ENCODE measurements at places on chromosomes 3 and 15. TPM values are rescaled to one million over a fixed set of nuclear protein-coding genes. Genes with fewer than 3 reads are reported as not detected.

DNA sequence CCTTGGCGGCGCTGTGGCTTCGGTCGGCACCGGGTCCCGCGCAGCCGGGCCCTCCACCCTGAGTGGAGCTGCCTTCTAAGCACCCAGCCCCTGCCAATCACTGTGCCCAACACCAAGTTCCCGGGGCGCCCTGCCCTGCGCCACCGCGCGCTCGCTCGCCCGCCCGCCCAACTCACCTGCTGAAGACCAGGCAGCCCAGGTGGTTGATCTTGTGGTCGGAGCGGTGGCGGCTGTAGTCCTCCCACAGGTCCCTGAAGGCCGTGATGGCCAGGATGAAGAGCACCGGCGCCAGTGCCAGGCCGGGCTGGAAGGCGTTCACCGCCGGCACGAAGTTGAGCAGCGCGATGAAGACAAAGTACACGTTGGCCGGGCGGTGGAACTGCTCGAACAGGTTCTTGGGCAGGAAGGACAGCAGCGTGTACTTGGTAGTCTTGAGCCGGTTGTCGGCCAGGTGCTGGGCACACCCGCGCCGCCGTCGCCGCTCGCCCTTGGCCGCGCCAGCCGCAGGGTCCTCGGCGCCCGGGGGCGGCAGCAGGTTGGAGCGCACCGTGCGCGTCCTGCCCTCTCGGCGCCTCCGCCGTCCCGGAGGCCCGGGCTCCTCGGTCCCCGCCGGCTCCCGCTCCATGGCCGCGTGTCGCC, 536 bp downstream of the ATP10A start:
- peak overlapping the region; percentile 94 for H3K27ac ChIP-seq
- no peaks in the 10 kb centered on the region for H3K27me3 ChIP-seq
- peak overlapping the region; percentile 97 for H3K4me3 ChIP-seq
- H3K36me3 ChIP-seq: peaks cover 27% of the 10 kb centered on the region

DNA sequence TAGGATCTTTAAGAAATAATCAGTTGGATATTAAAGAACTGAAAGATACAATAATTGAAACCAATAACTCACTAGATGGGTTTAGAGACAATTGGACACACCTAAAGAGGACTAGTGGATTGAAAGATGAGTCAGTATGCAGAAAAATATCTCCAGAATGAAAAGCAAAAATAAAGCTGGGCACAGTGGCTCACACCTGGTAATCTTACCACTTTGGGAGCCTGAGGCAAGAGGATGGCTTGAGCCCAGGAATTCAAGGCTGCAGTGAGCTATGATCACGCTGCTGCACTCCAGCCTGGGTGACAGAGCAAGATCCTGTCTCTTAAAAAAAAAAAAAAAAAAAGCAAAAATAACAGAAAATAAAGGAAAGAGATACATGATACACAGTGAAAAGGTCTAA, 37.4 kb upstream of the CCDC174 start:
- H3K4me1 ChIP-seq: peaks cover 1% of the 10 kb centered on the region
- no peaks in the 10 kb centered on the region for H3K36me3 ChIP-seq

GRCh38 chr3:127545216-127545615, 45.3 kb downstream of the TPRA1 start:
- no peak overlapping the region for H3K4me3 ChIP-seq
- peaks cover 22% of the 10 kb centered on the region for H3K27me3 ChIP-seq
- H3K4me1 ChIP-seq: peaks cover 4% of the 10 kb centered on the region
- H3K36me3 ChIP-seq: no peaks in the 10 kb centered on the region
- no peak for DNase-seq
- no peak overlapping the region for H3K27ac ChIP-seq

DNA sequence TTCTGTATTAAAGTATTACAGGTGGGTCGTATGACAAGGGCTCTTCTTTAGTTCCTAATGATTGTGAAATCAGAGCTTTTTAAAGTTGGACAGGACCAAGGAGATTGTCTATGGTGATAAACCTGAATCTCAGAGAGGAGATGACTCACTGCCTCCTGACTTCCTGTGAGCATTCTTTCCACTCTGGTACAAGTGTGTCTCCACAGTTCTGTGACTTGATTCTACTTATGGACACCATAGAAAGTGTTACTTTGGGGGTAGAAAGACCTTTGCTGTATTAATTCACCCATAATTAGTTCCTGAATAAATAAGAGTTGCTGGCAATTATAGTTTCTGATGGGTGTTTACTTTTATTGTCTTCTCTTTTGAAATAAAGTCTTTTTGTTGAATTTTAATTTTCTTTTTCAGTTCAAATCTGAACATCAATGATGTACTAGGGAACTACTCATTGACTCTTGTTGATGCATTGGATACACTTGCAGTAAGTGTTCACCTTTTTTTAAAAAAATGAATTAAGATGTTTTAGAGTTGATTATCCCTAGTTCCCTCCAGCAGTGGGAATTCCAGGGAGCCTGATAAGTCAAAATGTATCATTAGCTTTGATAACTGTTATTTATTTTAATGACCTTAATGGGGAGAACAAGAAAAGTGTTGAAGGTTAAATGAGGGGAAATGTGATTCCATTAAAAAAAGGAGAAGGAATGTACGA, 7.4 kb downstream of the EDEM1 start:
- H3K4me3 ChIP-seq: peak overlapping the region; percentile 72
- peaks cover 79% of the 10 kb centered on the region for H3K4me1 ChIP-seq
- no peak for DNase-seq

DNA sequence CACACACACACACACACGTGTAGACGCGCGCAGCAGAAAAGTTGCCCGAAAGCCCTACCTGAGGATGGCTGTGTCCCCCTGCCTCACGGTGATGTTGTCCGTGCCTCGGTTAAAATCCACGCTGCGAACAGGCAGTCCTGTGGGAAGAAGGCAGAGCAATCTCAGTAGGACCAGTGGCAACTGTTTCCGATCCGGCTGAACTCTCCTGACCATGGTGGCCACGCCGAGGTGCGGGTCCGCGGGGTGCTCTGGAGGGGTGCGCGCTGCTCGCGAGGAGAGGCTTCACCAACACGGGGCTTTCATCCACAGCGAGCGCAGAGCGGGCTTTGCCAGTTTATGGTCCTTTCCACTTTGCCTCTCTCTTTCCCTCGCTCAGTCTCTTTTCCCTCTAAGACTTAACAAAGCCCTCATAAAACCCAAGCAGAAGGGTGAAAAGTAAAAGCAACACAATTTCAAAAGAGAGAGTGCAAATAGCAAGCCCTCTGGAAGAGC, 422 bp downstream of the LSAMP start:
- no peak overlapping the region for H3K27ac ChIP-seq
- no peaks in the 10 kb centered on the region for H3K36me3 ChIP-seq
- no peak overlapping the region for H3K4me3 ChIP-seq
- no peak for DNase-seq
- no peaks in the 10 kb centered on the region for H3K4me1 ChIP-seq

DNA sequence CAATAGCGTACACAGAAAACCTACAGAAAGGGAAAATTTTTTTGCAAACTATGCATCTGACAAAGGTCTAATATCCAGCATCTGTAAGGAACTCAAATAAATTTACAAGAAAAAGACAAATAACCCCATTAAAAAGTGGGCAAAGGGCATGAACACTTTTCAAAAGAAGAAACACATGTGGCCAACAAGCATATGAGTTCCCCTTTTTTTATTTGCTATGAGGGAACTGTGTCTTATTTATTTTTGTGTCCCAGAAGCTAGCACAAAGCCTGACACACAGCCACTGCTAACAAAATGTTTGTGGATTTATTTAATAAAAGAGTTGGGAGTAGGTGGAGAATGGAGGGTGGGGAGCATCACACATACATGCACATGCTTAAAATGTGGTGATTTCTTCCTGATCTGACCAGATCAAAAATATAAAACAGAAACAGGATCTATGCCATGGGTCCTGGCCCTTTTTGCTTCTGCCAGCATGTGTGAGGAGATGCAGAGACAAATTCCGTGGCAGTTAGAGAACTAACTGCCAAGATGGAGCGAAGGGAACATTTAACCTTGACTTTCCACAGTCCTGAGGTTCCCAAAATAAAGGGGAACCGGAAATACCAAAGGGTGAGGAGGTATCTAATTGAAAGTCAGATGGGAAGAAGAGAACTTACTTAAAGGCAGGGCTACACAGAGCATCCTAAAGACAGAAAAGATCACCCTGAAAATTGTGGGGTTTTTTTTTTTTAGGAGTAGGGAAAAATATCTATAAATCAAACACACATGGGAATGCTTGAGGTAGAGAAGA, at the start of gene TMEM202:
Gene TMEM202 (plus strand): TSS at position 510 of the 793 bp plus-strand sequence. CDS start 22 bp downstream, at position 532.
- no peaks in the 10 kb centered on the region for H3K4me1 ChIP-seq
- H3K36me3 ChIP-seq: no peaks in the 10 kb centered on the region
- no peak for DNase-seq
- H3K27me3 ChIP-seq: peaks cover 27% of the 10 kb centered on the region
- H3K4me3 ChIP-seq: no peak within 1 kb of the TSS
- H3K27ac ChIP-seq: no peak within 1 kb of the TSS

DNA sequence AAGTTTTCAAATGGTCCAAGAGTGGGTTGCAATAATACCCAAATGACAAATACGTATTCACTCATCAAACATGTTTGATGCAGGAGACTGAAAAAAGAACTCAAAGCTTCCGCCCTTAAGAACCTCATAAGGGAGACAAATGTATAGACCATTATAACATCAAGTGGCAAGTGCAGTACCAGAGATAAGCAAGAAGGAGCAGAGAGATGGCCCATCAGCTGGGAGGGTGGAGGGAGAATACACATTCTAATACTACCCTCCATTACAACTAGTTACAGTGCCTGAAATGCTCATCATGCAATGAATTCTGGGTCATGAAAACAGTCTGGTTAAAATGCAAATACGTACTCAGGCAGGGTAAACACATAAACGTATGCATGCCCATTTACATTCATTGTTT, 304.0 kb downstream of the SHQ1 start:
- H3K4me3 ChIP-seq: no peak overlapping the region
- no peaks in the 10 kb centered on the region for H3K27me3 ChIP-seq
- H3K36me3 ChIP-seq: no peaks in the 10 kb centered on the region
- no peak for DNase-seq
- H3K27ac ChIP-seq: no peak overlapping the region

DNA sequence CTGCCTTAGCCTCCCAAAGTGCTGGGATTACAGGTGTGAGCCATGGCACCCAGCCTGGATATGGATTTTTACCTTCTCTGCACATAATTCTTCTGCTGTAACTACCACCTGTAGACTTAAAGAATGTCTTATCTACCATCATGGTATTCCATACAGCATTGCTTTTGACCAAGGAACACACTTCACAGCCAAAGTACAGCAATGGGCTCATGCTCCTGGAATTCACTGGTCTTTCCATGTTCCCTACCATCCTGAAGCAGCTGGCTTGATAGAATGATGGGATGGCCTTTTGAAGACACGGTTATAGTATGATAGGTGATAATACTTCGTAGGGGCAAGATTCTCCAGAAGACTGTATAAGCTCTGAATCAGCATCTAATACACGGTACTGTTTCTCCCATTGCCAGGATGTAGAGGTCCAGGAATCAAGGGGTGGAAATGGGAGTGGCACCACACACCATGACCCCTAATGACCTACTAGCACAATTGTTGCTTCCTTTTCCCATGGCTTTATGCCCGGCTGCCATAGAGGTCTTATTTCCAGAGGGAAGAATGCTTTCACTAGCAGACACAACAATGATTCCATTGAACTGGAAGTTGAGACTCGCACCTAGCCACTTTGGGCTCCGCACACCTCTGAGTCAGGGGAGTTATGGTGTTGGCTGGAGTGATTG, 60.9 kb upstream of the CDV3 start:
- H3K27me3 ChIP-seq: no peaks in the 10 kb centered on the region
- DNase-seq: no peak
- no peaks in the 10 kb centered on the region for H3K4me1 ChIP-seq
- H3K4me3 ChIP-seq: no peak overlapping the region
- no peaks in the 10 kb centered on the region for H3K36me3 ChIP-seq

DNA sequence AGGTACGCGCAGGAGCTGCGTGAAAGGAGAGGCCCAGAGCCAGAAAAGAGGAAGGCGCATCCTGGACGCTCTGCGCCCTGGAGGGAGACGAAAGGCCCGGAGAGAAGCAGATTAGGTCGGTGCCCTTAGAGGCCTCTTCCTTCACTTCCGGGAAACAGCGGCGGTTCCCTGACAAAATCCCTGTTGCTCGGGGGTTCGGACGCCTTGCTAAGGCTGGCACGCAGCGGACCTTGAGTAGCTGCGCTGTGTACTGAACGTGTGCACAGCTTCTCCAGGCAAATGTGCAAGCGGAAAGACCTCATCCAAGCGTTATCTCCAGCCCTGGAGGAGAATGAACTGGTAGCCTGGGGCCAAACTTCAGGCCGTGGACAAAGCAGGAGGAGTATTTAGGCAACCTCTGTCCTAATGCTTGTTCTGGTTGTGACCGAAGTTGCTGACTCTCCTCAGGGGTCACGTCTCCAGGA, 3.0 kb upstream of the SOX14 start:
- H3K4me1 ChIP-seq: peaks cover 4% of the 10 kb centered on the region
- no peaks in the 10 kb centered on the region for H3K36me3 ChIP-seq
- H3K27me3 ChIP-seq: peaks cover 55% of the 10 kb centered on the region
- DNase-seq: peak; percentile 22
- no peak overlapping the region for H3K4me3 ChIP-seq
- no peak overlapping the region for H3K27ac ChIP-seq

DNA sequence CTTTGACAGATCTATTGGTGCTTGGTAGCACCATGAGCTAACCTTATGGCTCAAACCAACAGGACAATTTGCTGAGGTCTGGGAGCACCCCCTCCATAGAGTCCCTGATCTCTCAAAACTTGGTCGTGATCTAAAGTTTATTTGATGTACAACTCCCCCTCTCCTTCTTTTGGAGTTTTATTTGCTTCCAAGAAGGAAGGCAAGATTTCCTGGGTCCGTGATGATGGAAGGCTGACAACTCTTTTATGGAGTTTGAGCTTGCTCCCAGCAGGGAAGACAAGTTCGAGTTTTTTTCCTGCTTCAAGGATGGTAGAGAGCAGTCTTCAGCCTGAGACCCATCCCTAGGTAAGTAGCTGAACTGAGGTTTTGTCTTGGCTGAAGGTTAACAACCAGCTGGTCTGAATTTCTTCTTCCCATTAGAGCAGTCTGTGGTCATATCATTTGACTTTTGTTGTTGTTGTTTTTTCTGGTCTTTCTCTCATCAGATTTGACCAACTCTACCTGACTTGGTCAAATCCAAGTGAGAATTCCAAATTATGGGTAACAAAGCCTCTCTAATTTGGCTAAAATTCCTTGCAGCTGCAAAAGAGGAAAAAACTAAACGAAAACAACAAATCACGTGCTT, 2.8 kb upstream of the MUC20 start:
- peaks cover 3% of the 10 kb centered on the region for H3K4me1 ChIP-seq
- no peak for DNase-seq
- H3K27me3 ChIP-seq: peaks cover 16% of the 10 kb centered on the region

GRCh38 chr3:124174476-124174875, 182.6 kb upstream of the ROPN1 start:
- peaks cover 1% of the 10 kb centered on the region for H3K4me1 ChIP-seq
- no peaks in the 10 kb centered on the region for H3K36me3 ChIP-seq
- no peak overlapping the region for H3K4me3 ChIP-seq
- peaks cover 4% of the 10 kb centered on the region for H3K27me3 ChIP-seq

Gene CHRD
- total RNA-seq: not detected

Gene CADPS
- not detected for total RNA-seq

Gene ITGA11
- total RNA-seq: 0.57 TPM

Gene PTX3
- 0.14 TPM for total RNA-seq

Gene IMPG2
- total RNA-seq: 0.62 TPM

Gene ERC2
- not detected for total RNA-seq

Gene RGMA
- not detected for total RNA-seq

Gene MED12L
- 0.36 TPM for total RNA-seq

Gene NR2E3
- not detected for total RNA-seq

Gene MCF2L2
- total RNA-seq: 8.2 TPM

Gene TSC22D2
- total RNA-seq: 15.5 TPM
